ENCODE measurements at places on chromosomes 6 and 20.

DNA sequence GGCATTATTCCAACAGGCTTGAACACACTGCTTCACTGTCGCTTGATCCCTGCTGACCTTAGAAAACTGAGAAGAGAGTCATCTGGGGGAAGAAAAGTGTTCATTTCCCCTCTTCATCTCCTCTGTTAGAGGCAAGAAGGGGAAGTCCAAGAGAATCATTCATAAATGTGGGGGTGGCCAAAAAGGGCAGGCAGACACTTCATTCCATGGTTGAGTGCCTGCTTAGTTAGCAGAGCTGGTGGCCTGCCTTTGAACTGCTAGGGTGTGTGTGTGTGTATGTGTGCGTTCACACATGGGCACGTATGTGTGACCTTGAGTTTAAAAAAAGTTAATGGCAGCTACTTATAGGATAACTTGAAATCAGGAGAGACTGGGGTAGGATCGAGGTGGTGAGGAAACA is 39.4 kb upstream of the RFPL4B start:
- DNase-seq = no peak

DNA sequence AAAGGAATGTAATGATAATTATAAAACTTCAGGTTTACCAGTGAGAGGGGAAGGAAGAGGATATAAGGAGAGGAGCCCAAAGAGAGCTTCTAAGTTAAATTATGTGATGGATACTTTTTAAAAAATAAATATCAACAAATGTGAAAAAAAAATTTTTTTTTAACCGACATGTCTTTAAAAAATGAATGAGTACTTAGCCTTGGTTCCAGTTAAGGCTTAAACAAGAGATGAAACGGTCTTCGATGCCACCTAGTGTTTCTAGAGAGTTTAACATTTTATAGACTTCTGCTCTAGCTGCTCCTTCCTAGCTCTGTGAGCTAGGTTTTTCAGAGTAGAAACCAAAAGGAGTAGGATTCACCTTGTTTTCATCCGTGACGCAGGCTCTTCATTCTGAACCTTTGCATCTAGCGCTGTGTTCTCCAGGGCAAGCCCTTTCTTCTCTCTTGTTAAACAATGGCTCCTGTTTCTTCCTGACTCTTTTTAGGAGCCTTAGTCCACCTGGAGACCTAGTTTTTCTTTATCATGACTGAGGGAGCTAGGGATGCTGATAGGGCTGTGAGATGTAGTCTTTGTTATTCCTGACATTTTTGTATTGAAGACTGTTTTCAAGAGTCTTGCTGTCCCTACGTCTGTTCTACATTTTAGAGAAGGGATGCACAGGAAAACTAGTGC is 42.4 kb upstream of the GNRH2 start:
- DNase-seq = no peak

GRCh38 chr6:53464483-53464882 is 80.4 kb downstream of the GCLC start:
- no peak for DNase-seq

DNA sequence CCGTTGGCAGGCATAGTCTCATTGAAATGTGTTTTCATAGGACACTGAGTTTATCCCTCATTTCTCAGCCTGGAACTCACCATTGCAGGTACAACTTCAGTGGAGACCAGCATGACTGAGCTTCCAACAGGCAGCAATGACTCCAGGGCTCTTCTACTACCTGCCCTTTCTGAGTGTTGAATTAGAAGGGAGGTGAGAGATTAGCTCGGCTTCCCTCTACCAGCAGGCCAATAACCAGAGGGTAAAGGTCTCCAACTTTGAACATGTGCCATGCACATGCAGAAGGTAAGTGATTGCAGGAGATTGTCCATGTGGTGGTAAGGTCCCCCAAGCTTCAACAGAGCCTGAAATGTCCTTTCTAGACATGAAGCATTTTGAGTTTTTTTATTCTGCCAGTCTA is 233.8 kb upstream of the SUPT3H start:
- DNase-seq = no peak

GRCh38 chr6:151498327-151498726 is 4.5 kb downstream of the CCDC170 start:
- no peak for DNase-seq

- no peak for DNase-seq
These were observed 54.0 kb upstream of the BTN3A2 start for GRCh38 chr6:26311012-26311384.

DNA sequence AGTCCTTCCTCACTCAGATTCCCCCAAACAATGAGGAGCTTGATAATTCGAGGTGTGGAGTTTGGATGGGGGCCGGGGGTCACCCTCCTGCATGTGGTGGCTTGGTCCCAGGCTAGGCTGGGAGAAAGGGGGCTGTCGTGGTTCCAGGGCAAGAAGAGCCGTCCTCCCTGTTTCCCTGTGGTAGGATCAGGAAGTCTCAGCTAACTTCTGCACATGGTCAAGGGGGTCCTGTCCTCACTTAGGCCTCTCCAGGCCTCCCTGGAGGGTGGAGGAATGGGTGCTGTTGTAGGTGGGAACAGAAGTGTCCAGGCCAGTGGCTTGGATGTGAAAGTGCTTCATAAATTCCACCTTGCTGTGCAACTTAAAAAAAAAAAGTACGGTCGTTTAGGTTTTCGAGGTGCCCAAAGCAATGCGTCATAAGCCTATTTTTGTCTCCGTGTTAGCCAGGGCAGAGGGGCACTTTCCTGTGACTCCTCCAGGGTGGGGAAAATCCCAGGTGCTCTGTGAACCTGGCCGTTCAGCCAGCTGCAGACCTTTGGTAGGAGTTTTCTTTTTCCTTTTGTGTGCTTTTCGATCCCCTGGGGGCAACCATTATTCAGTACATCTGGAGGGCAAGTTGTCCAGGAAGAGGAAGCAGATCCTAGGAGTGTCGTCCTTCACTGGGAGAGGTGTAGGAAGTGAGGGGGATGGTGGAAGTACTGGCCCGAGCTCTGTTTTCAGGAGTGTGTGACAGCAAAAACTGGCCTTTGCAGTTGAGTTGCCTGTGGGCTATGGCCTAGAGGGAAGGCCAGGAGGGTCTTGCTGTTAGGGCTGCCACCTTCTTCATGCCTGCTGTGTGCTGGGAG is 9.6 kb downstream of the IGF2R start:
- DNase-seq = no peak
